ENCODE measurements at places on chromosomes 1 and 21. TPM values are rescaled to one million over a fixed set of nuclear protein-coding genes. Genes with fewer than 3 reads are reported as not detected.

GRCh38 chr1:174894117-174894762 lies 105.5 kb upstream of the CACYBP start:
- DNase-seq: no peak

GRCh38 chr1:173669491-173669941 lies at the start of gene ANKRD45:
Gene ANKRD45 (minus strand): TSS chr1:173669851. CDS start chr1:173659418, 10,433 bp downstream.
- DNase-seq: peak; percentile 33

GRCh38 chr21:38133240-38133639 lies 123.6 kb upstream of the KCNJ15 start:
- DNase-seq: no peak

Gene CD52
- polyA plus RNA-seq: 5.8 TPM

DNA sequence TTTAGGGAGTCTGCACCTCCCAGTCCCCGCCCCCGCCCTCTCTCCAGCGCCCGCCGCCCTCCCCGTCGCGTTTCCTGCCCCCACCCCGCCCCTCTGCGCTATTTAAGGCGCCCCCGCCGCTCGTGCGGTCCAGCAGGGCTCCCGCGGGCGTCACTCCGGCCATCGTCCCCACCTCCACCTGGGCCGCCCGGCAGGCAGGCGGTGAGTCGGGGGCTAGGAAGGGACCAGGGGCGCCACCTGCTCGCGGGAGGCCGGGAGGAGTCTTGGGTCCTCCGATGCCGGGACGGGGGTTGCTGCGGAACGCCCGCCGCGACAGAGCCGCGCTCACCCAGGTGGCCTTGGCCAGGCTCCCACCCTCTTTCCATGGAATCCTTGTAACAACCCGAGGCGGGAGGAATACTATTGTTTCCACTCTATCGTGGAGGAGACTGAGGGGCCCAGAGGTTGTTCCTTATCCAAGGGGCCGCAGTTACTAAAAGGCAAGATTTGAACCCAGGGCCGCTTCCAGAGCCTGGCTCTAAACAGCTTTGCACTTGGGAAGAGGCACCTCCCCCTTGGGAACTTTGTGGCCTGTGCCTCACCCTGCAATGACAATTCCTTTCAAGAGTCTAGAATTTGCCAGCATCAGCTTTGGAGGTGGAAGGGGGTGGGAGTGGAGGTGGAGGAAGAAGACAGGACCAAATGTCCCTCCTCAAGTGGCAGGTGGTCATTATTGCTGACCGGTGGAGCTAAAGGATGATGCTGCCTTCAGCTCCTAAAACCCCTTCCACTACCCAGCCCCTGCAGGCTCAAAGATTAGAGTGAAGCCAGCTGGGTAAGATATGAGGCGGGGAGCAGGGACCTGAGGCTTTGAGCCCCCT lies at the start of gene GJA4:
GJA4 (plus strand) TSS at position 132 of the 860 bp plus-strand sequence. CDS start 1,215 bp downstream, outside the sequence.
- DNase-seq: no peak

DNA sequence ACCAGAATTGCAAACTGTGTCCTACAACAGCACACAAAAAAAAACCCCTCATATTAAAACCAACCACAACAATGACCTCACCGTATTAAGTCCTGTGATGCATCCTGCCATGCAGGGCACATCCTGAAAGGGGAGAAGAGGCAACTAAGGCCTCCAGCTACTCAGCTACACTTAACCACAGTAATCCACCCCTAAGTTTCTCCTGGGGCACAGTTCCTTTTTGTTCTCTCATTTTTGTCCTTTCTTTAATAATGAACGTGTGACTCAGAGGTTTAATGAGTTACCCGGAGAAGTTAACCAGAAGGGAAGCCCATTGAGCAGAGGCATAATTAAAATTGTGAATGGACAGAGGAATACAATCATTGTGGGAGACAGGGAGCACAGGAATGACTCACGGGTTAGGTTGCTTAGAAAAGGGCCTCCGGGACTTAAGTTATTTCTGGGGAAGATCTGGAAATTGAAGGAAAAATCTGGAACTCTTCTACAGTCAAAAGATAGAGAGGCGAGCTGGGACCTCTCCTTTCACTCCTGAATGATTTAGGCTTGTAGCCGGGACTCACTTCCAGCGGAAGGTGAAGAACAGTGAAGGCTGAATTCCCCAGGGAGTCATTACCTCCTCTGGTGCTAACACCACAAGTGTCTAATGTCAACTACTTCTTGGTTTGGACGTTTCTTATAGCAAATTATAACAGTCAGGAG lies 36.9 kb upstream of the HIVEP3 start:
- DNase-seq: no peak

DNA sequence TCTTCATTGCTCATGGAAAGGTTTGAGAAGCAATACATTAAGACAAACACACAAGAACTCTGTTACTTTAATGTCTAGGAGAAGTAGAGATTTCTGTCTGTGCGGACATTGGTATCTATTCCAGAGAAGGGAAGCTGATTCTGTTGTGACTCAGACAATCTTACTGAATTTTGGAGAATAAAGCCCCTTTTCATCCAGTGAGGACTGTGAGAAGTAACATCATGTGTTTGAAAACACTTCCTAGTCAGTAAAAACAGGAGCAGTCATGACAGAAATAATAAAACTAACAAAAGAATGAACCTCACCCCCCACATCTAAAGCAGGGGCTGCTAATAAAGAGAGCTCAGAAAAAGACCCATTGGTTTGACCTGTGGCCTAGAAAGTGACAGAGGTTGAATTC lies 46.6 kb downstream of the NEK7 start:
- no peak for DNase-seq

- DNase-seq: no peak
These were observed 51.7 kb upstream of the MRPS6 start for GRCh38 chr21:34021726-34022125.

Gene CACNA1S
- not detected for polyA plus RNA-seq

- no peak for DNase-seq
These were observed 24.0 kb downstream of the TMEM53 start for GRCh38 chr1:44650159-44650831.

Gene INSRR
- 0.37 TPM for polyA plus RNA-seq

- DNase-seq: no peak
These were observed 50.5 kb upstream of the PGBD5 start for GRCh38 chr1:230476622-230477003.

Gene SEC22B
- 26.5 TPM for polyA plus RNA-seq

Gene SMCP
- polyA plus RNA-seq: not detected

DNA sequence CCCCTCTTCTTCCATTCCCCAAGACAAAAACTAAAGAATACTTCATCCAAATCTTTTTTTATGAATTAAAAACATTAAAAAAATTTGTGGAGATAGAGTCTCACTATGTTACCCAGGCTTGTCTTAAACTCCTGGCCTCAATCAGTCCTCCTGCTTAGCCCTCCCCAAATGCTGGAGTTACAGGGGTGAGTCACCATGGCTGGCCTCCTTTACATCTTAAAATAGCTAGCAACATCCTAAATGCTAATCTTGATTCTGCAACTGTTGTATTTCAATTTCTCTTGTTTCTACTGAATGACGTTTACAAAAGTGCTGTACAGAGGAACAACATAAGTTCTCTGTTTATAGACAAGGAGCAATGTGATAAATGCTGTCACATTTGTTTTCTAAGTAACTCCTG lies 483.5 kb downstream of the ADGRL2 start:
- DNase-seq: no peak

Gene C1orf53
- 1.6 TPM for polyA plus RNA-seq

- no peak for DNase-seq
These were observed 40.9 kb downstream of the ACTL8 start for GRCh38 chr1:17795836-17796645.

DNA sequence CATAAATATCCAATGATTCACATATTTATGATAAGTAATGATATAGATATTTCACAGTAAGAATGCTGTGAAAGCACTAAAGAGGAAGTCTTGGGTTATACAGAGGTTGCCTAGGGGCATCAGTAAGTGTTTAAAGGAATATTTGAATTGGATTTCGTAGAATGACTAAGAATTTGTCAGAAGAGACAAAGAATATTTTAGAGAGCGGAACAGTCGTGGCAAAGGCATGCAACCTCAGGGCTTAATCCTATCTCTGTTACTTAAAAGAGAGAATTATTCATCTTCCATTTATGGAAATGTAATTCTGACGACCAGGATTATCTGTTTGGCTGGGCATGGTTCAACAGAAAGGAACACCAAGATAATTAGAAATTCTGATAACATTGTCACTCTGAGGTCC lies 171.9 kb upstream of the NR5A2 start:
- DNase-seq: no peak

Gene CFHR3
- 10.5 TPM for polyA plus RNA-seq

- DNase-seq: no peak
These were observed 5.1 kb upstream of the CAPN8 start for GRCh38 chr1:223670458-223671159.

DNA sequence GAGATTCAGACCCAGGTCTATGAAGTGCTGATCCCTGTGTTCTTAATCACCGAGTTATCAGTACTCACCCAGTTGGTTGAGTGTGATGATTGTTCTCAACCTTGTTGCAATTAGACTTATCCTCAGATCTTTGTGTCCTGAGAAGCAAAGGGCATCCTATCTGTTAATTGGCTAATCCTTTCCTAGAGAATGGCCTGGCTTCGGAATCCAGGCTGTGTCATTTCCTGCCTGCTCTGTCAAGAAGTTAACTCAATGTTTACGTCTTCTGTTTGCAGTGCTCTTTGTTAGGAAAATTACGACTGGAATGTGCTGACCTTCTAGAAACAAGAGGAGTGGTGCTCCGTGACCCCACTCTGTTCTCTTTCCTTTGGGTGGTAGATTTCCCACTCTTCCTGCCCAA lies 14.7 kb downstream of the GAS5 start:
- no peak for DNase-seq

- no peak for DNase-seq
These were observed 499.6 kb upstream of the B3GALT2 start for GRCh38 chr1:193685986-193686385.

DNA sequence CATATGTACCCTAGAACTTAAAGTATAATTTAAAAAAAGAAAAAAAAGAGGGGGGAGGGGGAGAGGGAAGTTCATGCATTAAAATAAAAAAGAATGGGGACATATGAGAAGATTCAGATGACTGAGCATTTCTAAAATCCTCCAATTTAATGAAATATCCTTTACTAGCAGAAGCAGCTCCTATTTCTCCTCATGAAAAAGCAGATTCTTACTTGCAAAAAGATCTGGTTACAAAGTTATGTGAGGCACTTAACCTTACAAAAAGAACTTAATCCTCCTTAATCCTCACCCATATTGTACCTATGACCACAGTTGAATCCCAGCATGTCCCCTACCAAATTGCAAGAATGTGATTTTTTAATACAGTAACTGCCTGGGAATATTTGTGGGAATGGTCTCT lies 298.5 kb downstream of the SRGAP2C start:
- DNase-seq: no peak

DNA sequence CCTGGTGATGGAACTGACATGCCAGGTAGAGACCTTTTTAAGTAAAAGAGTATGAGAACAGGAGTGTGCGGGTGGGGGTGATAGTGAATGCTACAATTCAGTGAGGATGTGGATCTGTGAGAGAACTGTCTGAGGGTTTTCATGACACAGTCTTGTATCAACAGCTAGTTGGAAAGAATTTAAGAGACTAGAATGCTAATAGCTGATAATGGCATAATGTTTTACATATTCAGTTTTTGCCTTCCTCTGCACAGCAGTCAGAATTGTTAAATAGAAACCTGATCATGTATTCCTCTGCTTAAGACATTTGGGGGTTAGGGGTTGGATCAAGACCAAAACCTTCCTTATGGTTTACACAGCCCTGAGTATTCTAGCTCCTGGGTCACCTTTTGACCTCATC lies 152.8 kb upstream of the ZRANB2 start:
- DNase-seq: no peak

DNA sequence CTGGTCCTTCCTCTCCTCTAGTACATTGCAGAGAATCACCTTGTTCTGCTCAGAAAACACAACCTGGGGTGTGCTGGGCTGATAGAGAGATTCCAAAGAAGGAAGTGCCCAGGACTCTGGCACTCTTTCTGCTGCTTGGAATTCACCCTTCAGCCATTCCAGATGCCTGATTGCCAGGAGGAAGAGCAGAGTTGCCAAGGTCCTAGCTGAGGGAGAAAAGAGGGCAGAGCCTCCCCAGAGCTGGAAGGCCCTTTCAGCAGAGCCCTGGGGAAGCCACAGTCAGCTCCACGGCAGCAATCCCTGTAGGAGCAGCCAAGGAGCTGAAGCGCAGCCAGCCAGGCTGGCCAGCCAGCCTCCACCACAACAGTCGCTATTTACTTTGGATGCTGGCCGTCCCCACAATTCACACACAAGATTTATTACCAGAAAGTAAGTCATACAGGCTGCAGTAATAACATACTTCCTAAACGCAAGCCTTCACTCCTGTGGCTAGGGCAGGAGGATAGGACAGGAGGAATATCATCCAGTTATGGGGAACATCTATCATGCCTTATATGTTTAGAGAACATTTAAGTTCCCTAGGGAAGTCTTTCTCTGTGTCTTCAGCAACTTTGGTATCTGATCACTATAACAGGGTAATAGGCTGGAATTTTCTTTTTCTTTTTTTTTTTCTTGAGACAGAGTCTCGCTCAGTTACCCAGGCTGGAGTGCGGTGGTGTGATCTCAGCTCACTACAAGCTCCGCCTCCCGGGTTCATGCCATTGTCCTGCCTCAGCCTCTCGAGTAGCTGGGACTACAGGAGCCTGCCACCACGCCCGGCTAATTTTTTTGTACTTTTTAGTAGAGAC lies 36.6 kb upstream of the SLC44A3 start:
- DNase-seq: peak; percentile 38

DNA sequence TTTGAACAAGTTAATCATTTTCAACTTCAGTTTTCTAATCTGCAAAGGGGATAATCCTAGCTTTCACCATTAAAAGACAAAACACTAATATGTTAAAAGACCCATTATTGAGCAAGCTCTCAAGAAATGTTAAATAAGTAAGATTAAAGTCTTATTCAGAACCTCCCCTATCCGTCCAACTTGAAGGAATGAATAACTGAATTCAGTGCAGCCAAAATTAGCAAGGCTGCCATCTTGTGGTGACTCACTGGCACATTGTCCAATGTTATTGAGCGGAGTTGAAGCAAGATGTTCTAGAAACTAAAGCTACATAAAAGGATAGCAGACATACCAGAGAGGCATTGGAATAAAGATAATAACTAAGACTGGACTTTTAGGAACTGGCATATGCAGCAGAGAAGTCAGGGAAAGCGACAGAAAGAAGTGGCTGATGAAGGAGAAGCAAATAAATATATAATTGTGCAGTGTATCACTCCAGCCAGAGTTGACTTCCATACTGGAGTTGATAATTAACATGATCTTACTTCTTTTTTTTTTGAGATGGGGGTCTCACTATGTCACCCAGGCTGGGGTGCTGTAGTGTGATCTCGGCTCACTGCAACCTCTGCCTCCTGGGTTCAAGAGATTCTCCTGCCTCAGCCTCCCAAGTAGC lies 8.2 kb upstream of the CAP1 start:
- peak; percentile 61 for DNase-seq

DNA sequence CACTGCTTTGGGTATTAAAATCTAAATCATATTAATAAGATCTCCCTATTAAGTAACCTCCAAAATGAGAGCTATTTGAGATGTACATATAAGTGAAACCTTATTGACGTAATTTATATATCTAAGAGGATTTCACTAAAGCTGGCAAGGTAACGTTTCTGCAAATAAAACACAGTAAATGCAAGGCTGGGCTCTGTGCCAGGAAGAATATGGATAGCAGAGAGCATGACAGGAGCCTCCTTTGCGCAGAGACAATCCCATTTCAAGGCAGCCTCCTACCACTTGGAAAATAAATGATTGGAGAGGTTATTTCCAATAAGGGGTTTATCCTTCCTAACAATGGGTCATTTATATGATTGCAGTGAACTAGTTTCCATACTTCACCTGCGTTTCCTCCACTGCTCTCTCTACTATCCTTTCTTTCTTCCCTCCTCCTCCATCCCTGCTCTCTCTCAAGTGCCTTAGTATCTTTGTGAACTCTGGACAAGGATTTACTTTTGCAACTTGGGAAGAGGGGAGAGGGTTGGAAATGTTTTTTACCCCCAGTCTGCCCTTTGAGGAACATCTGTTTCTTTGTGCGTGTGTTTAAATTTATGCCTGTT lies 3.0 kb upstream of the NFIA start:
- DNase-seq: peak; percentile 77
